ENCODE measurements at places on chromosomes 4 and X. TPM values are rescaled to one million over a fixed set of nuclear protein-coding genes. Genes with fewer than 3 reads are reported as not detected.

Gene STAP1
- total RNA-seq, result not detected

Gene LDOC1
- 4.8 TPM for total RNA-seq

Gene PAGE1
- not detected for total RNA-seq

Gene FMR1NB
- not detected for total RNA-seq

Gene NPY1R
- total RNA-seq, result not detected

Gene SPANXD
- not detected for total RNA-seq

Gene PDHA1
- total RNA-seq, result 48.8 TPM

Gene FGFBP1
- total RNA-seq, result 107 TPM

Gene KLHL34
- not detected for total RNA-seq

Gene FAM236A
- total RNA-seq, result not detected

Gene FREM3
- not detected for total RNA-seq

Gene FLNA
- total RNA-seq, result 3,975 TPM

Gene FAAH2
- total RNA-seq, result 0.83 TPM

Gene USP9X
- total RNA-seq, result 93.0 TPM

Gene CSAG1
- total RNA-seq, result not detected

Gene PCDH10
- not detected for total RNA-seq

Gene XAGE2
- not detected for total RNA-seq

Gene MMRN1
- under 0.01 TPM for total RNA-seq

Gene SGCB
- 43.8 TPM for total RNA-seq

Gene DKK2
- total RNA-seq, result 0.37 TPM

Gene SHROOM3
- total RNA-seq, result 27.4 TPM

Gene WDR17
- total RNA-seq, result 0.33 TPM
